ENCODE measurements at places on chromosomes 3 and 15. TPM values are rescaled to one million over a fixed set of nuclear protein-coding genes. Genes with fewer than 3 reads are reported as not detected.

- no peaks in the 10 kb centered on the region for H3K36me3 ChIP-seq
- no peak for DNase-seq
- no peak overlapping the region for H3K27ac ChIP-seq
- H3K4me1 ChIP-seq, result peaks cover 4% of the 10 kb centered on the region
- no peak overlapping the region for H3K4me3 ChIP-seq
Observed at GRCh38 chr3:151871639-151872468, 1.6 kb upstream of the SUCNR1 start.

GOLGA6D gene
- total RNA-seq, result 29.8 TPM

DNA sequence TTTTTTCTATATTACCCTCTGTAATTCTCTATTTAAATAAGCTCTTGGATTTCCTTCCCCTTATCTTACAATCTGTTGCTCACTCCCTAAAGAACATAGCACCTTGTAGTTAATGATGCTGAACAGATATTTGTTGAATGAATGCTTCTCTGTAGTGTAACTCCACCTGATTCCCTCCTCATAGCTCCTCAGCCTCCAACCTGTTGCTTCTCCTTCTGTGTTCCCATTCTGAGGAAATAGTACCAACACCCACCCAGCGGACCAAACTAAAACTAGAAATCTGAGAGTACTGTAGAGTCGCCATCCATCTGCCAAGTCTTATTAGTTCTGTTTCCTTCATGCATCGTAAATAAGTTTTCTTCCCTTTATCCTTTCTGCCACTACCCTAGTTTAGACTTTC is 55.5 kb upstream of the GNB4 start:
- DNase-seq, result no peak
- H3K27ac ChIP-seq, result no peak overlapping the region
- H3K36me3 ChIP-seq, result no peaks in the 10 kb centered on the region
- no peaks in the 10 kb centered on the region for H3K27me3 ChIP-seq

- peak; percentile 41 for DNase-seq
- no peaks in the 10 kb centered on the region for H3K27me3 ChIP-seq
- H3K4me1 ChIP-seq, result no peaks in the 10 kb centered on the region
- no peak overlapping the region for H3K4me3 ChIP-seq
Observed at GRCh38 chr3:126911162-126912026, 71.5 kb upstream of the PLXNA1 start.

BOC gene
- 33.6 TPM for total RNA-seq

DNA sequence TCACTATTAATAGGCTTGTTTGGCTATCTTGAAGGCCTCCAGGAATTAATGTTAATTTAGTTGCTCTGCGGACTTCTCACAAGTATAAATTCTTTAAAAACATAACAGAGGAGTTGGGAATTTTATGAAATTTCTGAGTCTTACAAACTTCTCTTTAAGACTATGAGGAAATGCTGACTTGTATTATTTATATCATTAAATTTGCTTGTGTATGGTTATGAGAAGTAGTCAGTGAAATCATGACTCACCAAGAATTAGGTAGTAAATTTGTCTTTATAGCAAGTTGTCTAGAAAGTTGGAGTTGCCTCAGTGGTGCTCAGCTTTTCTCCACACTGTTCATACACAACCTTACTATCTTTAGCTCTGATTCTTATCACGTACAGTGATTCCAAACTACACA is 26.5 kb downstream of the PHLDB2 start:
- no peaks in the 10 kb centered on the region for H3K36me3 ChIP-seq
- H3K27ac ChIP-seq, result no peak overlapping the region
- H3K4me1 ChIP-seq, result no peaks in the 10 kb centered on the region
- DNase-seq, result no peak
- no peaks in the 10 kb centered on the region for H3K27me3 ChIP-seq

DNA sequence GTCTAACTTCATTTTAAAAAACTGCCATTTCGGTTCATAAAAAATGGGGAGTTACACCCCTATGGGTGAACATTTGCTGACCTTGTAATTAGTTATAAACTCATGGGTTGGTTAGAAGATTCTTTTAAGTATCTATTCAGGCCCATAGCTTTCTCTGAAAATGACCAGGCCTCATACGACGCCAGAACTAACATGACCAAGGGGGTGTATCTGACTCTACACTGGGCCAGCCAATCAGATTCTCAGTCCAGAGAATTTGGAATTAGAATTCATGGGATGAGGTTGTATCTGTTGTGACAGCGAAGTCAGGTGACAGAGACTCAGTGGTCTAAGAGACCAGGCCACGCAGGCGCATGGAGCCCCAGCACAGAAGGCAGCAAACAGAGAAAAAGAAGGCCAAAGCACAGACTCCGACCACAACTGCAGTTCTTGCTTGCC is 981.4 kb downstream of the FHIT start:
- DNase-seq, result no peak
- no peak overlapping the region for H3K4me3 ChIP-seq
- no peaks in the 10 kb centered on the region for H3K27me3 ChIP-seq
- H3K27ac ChIP-seq, result no peak overlapping the region

GRCh38 chr3:10682692-10683091 is 133.3 kb upstream of the SLC6A11 start:
- H3K27me3 ChIP-seq, result no peaks in the 10 kb centered on the region
- H3K4me3 ChIP-seq, result no peak overlapping the region
- H3K4me1 ChIP-seq, result no peaks in the 10 kb centered on the region
- H3K36me3 ChIP-seq, result no peaks in the 10 kb centered on the region

POLQ gene
- total RNA-seq, result 12.0 TPM

MAPKBP1 gene
- total RNA-seq, result 156 TPM

- no peaks in the 10 kb centered on the region for H3K4me1 ChIP-seq
- no peak overlapping the region for H3K27ac ChIP-seq
- no peaks in the 10 kb centered on the region for H3K36me3 ChIP-seq
- H3K27me3 ChIP-seq, result no peaks in the 10 kb centered on the region
Observed at GRCh38 chr15:80267658-80268057, 15.6 kb upstream of the CTXND1 start.

DNA sequence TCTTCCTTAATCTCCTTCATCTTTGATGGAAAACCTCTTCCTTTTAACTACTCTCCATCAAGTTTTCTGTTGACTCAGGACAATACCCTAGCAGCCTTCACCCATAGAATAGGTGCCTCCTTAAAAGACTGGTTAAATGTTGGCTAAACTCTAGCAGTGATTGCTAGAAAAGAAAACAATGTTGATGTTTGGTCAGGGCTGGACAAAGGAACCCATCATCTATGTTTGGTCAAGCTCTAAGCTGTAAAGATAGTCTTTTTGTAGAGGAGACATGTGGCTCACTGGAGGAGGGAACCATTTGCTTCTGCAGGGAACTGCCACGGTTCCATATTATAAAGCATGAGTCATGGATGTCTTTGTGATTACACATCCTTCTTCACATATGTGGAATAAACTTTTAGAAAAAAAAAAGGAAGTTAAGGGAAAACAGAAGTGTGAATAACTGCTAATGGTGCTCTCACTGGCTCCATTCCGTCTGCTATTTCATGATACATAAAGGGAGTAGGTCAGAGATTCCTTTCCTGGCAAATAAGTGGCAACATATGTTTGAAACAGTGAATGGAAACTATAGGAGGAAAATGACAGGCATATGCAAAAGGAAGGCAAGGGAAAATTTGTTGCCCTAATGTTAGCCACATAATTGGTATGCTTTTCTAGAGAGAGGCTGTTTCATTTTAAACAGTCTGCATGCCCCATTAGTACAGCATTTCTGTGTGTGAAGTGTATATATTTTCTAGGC is 78.2 kb downstream of the CMSS1 start:
- DNase-seq, result no peak
- no peaks in the 10 kb centered on the region for H3K36me3 ChIP-seq
- no peak overlapping the region for H3K4me3 ChIP-seq
- no peaks in the 10 kb centered on the region for H3K27me3 ChIP-seq
- peaks cover 4% of the 10 kb centered on the region for H3K4me1 ChIP-seq

NDUFAF3 gene
- 324 TPM for total RNA-seq

DNA sequence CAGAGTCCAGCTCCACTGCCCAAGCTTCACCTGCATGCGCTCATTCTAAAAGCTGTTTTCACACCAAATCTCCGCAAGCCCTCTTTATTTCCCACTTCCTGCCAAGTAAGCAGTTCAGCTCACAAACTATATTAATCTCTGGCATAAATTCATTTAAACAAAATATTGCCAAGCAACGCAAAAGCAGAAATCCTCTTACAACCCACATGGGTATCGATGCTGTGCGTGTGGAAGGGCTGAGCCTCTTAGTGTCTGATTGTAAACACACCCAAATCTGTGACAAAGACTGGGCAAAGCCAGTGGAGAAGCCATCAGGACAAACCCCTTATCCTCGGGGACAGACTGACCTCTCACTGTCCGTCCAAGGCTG is 124.3 kb upstream of the ATP2B2 start:
- H3K27ac ChIP-seq, result no peak overlapping the region
- H3K27me3 ChIP-seq, result no peaks in the 10 kb centered on the region
- DNase-seq, result no peak
- no peak overlapping the region for H3K4me3 ChIP-seq
- H3K4me1 ChIP-seq, result no peaks in the 10 kb centered on the region
- no peaks in the 10 kb centered on the region for H3K36me3 ChIP-seq

DNA sequence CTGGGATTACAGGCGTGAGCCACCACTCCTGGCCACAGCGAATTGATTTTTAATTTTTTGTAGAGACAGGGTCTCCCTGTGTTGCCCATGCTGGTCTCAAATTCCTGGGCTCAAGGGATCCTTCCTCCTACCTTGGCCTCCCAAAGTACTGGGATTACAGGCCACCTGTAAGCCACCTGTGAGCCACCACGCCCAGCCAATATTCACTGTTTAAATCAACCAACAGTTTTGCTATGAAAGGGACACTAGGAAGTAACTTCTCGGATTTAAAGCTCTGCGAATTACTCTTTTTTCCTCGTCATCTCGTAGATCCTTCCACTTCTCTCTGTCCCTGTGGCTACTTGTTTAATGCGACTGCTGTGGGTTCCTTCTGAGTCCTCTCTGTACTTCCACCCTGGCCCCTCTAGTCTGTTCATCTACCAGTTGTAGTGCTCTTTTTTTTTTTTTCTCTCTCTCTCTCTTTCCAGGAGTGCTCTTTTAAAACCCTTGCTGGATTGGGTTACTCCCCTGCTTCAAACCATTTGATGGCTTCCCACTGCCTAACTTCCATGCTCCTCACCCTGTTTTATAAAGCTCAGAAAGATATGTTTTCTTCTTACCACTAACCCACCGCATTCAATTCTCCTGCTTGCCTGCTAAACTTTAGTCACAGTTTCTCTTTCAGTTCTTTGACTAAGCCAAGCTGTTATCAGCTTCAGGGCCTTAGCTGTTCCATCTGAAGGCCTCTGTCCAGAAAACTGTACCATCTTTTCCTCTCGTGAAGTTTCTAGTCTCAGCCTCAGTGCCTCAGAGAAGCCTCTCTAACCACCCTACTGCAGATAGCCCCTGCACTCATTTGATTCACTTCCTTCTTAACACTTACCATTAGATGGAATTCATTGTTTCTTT is 12.4 kb downstream of the RTF1 start:
- no peaks in the 10 kb centered on the region for H3K36me3 ChIP-seq
- no peaks in the 10 kb centered on the region for H3K27me3 ChIP-seq
- H3K4me1 ChIP-seq, result peaks cover 8% of the 10 kb centered on the region
- DNase-seq, result no peak

DNA sequence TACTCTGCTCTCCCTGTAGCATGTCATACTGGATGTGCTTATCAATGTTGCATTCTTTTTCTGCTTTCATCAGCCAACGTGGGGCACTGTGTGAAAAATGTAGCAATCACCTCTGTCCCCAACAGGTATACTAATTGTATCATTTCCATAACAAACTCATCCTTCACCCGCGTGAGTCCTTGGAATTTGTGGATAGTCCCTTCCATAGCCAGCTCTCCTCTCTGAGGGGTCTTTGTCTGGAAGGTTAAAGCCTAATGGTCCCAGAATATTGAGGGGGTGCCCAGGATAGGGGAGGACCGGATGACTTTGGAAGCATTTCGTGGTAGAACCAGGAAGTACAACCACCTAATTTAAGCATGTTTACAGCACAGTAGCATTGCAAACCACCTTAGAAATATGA is 124.6 kb downstream of the FOXB1 start:
- no peak for DNase-seq
- H3K4me3 ChIP-seq, result no peak overlapping the region
- H3K27me3 ChIP-seq, result no peaks in the 10 kb centered on the region
- H3K27ac ChIP-seq, result no peak overlapping the region
- peaks cover 6% of the 10 kb centered on the region for H3K4me1 ChIP-seq

NEK11 gene
- total RNA-seq, result 40.9 TPM

DNA sequence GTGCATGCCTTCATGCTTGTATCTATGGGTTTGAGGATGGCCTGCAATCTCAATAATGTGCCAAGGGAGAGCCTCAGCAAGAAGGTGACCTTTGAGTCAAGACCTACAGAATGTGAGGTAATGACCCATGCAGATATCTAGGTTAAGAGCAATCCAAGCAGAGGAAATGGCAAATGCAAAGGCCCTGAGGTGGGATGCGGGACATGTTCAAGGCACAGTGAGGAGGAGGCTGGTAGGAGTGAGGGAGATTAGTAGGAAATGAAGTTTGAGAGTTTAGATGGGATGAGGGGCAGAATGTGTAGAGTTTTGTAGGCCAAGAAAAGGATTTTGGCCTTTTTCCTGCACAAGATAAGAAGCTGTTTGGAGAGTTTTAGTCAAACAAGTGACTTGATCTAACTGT is 4.7 kb upstream of the MAP2K5 start:
- no peaks in the 10 kb centered on the region for H3K4me1 ChIP-seq
- H3K36me3 ChIP-seq, result no peaks in the 10 kb centered on the region
- no peak overlapping the region for H3K27ac ChIP-seq
- H3K4me3 ChIP-seq, result no peak overlapping the region

- no peak overlapping the region for H3K27ac ChIP-seq
- H3K4me1 ChIP-seq, result peaks cover 18% of the 10 kb centered on the region
Observed at GRCh38 chr15:95284933-95285421, 1045.5 kb upstream of the NR2F2 start.

- no peak for DNase-seq
- H3K27ac ChIP-seq, result no peak overlapping the region
- H3K4me3 ChIP-seq, result no peak overlapping the region
- H3K36me3 ChIP-seq, result no peaks in the 10 kb centered on the region
- H3K27me3 ChIP-seq, result no peaks in the 10 kb centered on the region
Observed at GRCh38 chr3:62614527-62614926, 241.2 kb upstream of the FEZF2 start.

DNA sequence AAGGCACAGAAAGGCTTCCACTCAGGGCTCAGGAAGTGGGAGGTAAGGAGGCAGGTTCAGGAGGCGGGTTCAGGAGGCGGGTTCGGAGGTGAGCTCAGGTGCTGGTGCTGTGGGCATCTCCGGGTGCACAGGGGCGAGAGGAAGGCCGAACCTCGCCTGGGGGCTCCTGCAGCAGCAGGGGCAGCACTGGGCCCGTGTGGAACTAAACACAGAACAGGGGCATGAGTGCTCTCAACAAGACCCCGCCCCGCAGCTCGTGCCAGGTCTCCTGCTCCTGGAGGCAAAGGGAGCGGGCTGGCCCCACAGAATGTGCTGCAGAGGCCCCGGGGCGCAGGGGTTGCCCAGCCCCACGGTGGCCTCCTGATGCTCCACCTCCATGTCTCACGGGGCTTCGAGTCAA is 13.7 kb downstream of the ZDHHC19 start:
- peaks cover 43% of the 10 kb centered on the region for H3K4me1 ChIP-seq
- no peaks in the 10 kb centered on the region for H3K36me3 ChIP-seq
- no peak for DNase-seq

DNA sequence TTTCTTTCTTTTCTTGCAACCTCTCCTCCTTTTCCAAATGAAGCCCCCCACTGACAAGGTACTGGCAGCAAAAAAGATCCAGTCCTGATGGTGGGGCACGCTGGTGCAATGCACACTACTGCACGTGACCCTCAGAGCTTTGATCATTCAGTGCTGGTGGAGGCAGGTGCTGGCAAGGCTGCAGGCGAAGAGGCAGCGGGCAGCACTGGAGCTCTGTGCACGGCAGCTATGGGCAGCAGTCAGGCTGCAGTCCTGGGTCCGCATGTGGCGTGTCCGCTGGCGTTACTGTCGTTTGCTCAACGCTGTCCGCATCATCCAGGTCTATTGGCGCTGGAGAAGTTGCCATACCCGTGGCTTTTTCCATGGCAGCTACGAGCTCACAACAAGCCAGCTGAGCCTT is 40.1 kb upstream of the IQCF6 start:
- no peaks in the 10 kb centered on the region for H3K27me3 ChIP-seq
- no peaks in the 10 kb centered on the region for H3K36me3 ChIP-seq
- no peaks in the 10 kb centered on the region for H3K4me1 ChIP-seq
- DNase-seq, result no peak
- H3K4me3 ChIP-seq, result no peak overlapping the region
